ENCODE measurements at places on chromosomes 6 and 20. TPM values are rescaled to one million over a fixed set of nuclear protein-coding genes. Genes with fewer than 3 reads are reported as not detected.

Gene PIGT
- 55.1 TPM for total RNA-seq

Gene ERVFRD-1
- total RNA-seq = not detected

Gene SPACA1
- not detected for total RNA-seq

Gene FAM8A1
- 19.9 TPM for total RNA-seq

Gene GABRR2
- total RNA-seq = 0.31 TPM

Gene TMEM14A
- 35.8 TPM for total RNA-seq

Gene IGF2R
- total RNA-seq = 182 TPM

Gene GABRR1
- not detected for total RNA-seq
